ENCODE measurements at places on chromosomes 4 and X.
A peak's percentile ranks its signal among the peaks of the same experiment; 100 is the strongest.

DNA sequence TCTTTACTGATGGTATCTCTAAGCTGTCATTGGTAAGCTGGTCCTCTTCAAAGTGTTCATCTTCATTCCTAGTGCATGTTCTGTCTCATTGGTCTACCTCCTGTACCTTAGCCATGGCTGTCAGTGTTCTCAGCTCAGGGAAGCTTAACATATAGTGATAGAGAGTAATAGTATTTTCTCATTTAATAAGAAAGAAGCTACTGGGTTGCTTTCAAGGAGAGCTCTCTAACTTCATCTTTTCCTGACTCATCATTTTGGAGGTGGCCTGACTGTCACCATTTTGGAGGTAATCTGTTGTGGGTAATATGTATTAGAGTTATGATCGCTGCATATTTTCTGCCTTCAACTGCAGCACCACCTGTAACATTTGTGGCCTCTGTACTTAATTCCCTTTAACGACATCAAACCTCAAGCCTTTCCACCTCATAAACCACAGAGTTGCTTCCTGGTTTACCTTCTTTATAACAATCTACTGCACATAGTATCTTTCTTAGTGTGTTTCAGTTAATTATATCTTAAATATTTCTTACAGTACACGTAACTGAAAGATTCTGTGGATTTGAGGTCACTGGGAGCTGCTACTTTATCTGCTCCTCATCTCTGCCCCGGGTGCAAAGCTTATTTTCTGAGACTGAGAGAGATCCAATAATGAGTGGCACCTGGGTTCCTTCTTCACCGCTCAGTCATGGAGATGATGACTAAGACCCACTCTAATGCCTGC, 474.0 kb upstream of the TECRL start:
- no peak for DNase-seq

DNA sequence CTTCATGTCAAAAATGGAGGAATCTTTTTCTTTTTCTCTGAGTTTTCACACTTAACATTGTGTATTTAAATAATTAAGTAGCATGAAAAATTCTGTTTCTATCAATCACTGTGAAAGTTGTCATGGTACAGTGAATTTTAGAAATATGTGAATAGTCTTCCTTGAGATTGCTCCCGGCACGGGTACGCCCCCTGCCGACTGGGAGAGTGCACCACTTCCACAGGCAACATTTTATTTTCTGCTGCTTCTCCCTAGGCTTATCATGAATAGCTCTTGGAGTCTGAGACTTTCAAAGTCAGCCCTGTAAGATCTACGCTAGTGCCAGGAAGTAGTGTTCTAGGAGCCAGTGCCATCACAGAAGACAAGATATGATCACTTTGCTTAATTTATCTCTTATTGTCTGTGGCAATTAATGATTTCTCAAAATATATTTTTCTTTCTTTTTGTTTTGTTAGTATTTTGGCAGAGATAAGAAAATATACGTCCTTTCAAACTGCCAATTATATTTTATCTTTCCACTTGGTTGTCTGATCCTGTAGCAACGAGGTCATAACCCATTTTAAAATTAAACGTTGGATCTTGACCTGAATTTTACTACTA, 763.8 kb upstream of the AADAT start:
- DNase-seq = no peak

DNA sequence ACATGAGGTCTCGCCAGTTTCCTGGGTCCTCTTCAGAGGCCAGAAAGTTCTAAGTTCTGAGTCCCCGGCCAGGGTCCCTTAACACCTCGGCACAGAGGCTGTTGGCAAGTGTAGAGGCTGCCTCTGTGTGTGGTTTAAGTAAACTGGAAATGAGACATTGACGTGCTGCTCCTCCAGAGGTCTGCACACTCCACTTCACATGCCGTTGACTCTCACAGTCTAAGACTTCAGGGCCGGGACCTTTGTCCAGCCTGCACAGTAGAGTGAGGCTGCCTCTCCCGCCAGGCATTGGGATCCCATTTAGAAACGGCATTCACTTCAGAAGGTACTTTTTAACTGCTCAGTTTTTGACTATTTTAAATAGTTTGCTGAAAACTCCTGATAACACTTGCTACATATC, 10.6 kb upstream of the TADA2B start:
- DNase-seq = no peak

GRCh38 chrX:40975951-40976350, 109.3 kb upstream of the USP9X start:
- no peak for DNase-seq

- DNase-seq = no peak
Observed at GRCh38 chr4:85142451-85142850, 176.0 kb upstream of the WDFY3 start.

DNA sequence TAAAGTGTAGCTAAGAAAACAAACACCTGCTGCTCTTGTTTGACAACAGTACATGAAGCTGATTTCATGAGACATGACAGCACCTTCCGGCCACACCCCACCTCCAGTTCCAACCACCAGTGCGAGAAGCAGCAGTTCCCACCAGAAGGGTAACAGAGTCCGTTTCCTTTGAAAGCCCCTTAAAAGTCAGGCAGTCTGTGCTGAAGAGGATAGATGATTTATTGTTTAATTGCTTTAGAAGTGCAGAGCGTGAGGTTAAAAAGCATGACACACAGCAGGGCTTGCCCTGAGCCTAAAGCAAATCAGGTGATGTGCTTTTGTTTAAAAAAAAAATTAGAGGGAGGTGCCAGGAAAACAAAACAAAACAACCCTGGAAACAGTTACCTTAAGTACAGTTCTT, 82.6 kb downstream of the HADH start:
- peak; percentile 37 for DNase-seq

DNA sequence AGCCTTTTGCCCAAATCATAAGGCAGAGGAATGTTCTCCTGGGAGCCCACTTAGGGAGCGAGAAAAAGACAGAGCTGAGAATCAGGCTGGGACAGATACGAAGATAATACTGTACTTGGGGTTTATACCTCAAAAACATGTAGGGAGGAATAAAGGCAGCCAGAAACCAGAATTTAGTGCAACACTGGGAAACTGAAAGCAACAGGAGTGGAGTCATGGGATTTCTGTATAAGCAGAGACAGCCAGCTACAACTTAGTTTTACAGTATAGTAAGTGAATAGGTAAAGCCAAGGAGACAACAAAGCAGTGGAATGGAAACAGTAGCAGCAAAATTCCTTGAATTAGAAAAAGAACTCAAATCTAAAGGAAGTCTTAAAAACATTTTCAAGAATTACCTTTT, 413.2 kb downstream of the FAT4 start:
- no peak for DNase-seq

DNA sequence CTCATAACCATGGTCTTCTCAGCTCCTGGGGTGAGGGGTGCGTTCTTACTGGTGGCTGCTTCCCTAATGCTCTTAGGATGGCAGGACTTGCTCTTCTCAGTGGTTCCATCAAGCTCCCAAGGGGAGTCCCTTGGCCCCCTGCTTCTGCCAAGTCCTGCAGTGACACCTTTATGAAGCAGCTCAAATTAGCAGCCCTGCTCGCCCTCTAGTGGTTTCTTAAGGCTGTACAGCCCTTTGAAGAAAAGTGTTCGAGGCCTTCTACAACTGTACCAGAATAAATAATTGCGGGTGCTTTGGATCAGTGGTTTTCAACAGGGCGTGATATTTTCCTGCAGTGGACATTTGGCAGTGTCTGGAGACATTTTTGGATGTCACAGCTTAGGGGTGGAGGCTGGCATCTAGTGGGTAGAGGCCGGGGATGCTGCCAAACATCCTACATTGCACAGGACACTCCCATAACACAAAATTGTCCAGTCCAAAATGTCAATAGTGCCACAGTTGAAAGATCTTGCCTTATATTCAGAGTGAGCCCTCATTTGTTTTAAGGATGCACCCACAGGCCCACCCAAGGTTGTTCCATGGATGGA, 204.7 kb upstream of the S100G start:
- peak; percentile 0 for DNase-seq

DNA sequence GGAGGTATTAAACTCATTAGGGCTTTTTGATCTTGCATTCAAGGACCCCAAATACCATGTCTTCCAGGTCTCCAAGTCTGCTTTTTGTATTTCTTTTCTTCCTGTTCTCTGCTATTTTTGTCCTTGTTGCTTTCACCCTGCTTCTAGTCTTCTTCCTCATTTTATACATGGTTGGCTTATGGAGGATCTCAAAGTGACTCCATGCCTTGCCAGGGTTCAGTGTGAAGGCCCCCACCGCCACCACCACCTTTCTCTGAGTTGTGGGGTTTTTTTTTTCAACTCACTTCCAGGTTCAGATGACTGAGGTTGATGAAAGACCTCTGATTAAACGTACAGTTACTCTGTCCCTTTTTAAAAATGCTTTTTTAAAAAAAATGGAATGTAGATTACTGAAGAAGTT, 96.3 kb downstream of the MAML3 start:
- no peak for DNase-seq

GRCh38 chrX:102808336-102808735, 87.8 kb downstream of the GPRASP3 start:
- DNase-seq = no peak

GRCh38 chrX:115047181-115047580, 29.8 kb upstream of the IL13RA2 start:
- DNase-seq = no peak

DNA sequence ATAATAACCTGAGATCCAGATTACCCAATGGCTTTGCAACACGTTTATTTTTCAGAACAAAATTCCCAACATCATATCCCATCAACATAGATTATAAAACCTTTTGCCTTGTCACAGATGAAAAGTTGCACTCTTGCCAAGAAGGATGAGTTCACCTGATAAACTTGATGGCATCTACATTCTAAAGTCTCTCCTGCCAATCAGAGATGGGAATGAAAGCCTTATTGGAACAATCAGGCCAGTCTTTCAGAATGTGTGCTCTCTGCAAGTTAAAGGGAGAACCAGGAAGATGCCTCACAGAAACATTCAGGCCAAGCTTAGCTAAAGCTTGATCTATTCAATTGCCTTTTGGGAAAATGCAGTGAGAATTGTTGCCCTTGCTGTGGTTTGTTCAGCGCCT, 1.3 kb downstream of the LPAR4 start:
- no peak for DNase-seq

GRCh38 chr4:70303090-70303489, 31.7 kb upstream of the CABS1 start:
- no peak for DNase-seq

- DNase-seq = no peak
Observed at GRCh38 chr4:187940299-187940698, 55.3 kb upstream of the ZFP42 start.

- DNase-seq = no peak
Observed at GRCh38 chr4:21307709-21308108, 607.5 kb downstream of the PACRGL start.

DNA sequence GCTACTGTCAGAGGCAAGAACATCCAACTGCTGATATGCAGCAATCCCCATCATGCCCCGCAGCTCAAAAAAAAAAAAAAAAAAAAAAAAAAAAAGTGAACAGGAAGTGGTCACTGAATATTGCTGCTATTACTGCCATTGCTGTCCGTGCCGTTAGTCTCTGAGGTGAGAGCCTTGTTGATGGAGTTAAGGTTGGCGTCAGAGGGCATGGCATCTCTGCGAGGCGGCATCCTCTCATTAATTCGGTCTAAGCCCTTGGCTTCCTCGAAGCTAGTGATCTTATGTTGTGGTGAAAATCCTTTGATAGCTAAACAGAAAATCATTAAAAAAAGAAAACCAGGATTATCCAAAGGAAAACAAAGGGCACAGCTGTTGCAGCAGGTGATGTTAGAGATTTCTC, 321.6 kb downstream of the PPP3CA start:
- no peak for DNase-seq

DNA sequence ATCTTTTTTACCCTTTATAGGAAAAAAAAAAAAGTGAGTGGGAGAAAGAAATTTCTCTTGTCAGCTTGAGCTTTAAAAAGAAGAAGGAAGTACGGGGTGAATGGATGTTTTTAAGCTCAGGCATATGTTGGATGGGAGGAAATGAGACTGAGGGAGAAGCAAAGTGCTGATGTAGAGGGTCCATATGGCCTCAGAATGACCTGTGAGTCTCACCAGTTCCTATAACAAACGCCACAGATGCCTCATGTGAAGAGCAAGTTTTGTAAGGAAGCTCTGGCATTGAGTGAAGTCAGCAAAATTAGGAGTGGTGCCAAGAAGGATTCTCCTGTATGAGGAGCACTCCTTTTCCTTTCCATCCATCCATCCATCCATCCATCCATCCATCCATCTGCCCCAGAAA, 214.6 kb downstream of the PTTG2 start:
- no peak for DNase-seq

DNA sequence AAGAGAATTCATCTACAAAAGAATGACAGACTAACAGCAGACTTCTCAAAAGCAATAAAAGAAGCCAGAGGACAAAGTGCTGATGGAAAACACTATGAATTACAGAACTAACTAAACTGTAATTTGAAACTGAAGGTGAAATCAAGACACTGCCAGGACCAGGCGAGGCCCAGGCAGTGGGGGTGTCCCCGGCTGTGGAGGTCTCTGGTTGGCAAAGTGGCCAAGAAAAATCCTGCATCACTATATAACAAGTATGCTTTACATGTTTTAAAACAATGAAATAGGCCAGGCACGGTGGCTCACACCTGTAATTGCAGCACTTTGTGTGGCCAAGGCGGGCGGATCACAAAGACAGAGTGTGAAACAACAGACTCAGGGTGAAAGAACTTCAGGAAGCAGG, 32.9 kb downstream of the CHM start:
- no peak for DNase-seq

- peak; percentile 3 for DNase-seq
Observed at GRCh38 chrX:78314561-78314960, 12.8 kb downstream of the CYSLTR1 start.

DNA sequence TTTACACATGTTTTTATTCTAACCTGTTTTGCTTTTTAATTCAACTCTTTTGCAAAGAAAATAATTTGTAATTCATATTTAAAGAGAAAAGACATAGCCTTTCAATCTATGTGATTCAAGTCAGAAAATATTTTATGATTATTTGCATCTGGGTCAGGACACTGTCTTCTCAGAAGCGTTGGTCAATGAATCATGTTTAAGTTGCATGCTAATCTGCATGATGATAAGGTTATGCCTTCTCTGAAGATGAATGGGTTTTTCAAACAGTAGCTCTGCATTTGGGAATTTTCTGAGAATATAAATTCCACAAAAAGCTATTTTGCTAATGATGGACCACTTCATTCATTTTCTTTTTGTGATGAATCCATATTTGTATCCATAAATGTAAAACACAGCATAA, 282.5 kb downstream of the TMA16 start:
- DNase-seq = no peak

- no peak for DNase-seq
Observed at GRCh38 chrX:84715315-84715714, 213.1 kb upstream of the HDX start.

GRCh38 chr4:36230534-36230933, 13.8 kb downstream of the ARAP2 start:
- no peak for DNase-seq

- no peak for DNase-seq
Observed at GRCh38 chrX:19683358-19683757, 168.1 kb upstream of the MAP3K15 start.

GRCh38 chr4:11287055-11287454, 141.6 kb downstream of the HS3ST1 start:
- no peak for DNase-seq

GRCh38 chr4:152385551-152385950, 150.3 kb downstream of the FBXW7 start:
- DNase-seq = no peak

GRCh38 chrX:12991575-12991974, 16.7 kb downstream of the TMSB4X start:
- DNase-seq = no peak
